ENCODE measurements at places on chromosomes 2 and 18.

- DNase-seq, result no peak
Observed at GRCh38 chr2:9250091-9250490, 43.5 kb downstream of the ASAP2 start.

DNA sequence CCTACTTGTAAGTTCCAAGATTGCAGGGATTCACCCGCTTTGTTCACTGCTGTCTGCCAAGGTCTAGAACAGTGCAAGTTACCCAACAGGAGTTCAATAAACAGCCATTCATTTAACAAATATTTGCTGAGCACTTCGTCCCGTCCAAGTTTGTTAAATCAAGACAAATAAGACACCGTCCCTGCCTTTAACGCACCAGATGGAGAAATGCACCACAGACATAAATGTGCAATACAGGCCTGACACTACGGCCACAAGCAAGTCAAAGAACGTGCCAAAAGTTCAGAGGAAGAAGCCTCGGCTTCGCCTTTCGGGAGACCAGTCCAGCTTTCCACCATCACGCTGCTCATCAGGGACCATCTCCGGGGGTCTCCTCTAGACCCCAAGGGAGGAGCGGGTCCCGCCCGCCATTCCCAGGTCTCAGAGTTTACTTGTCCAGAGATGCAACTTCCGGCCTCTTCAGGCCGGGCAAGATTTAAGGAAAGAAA, 429 bp downstream of the C2orf76 start:
- no peak for DNase-seq

GRCh38 chr18:44883671-44884070, 203.0 kb downstream of the SETBP1 start:
- no peak for DNase-seq

GRCh38 chr2:191933307-191934105, 86.6 kb upstream of the CAVIN2 start:
- no peak for DNase-seq

- DNase-seq, result no peak
Observed at GRCh38 chr2:203476881-203477280, 58.2 kb downstream of the RAPH1 start.

DNA sequence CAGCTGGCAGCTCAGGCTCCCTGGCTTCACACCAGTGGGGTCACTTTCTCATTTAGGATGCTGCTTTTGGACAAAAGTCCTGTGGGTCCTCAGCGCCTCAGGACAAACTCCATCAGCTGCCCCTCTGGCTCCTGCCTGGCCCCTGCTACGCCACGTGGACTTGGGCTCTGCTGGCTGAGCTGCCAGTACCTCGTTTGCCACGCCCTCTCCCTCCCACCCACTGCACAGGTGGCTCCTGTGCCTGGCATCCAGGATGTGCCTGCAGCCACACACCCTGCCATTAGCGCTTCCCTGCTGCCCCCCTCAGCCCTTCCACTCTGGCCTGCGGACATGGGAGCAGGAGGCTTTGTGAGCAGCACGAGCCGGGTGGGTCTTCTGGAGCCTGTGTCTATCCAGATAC, 118.9 kb downstream of the ZNF236 start:
- no peak for DNase-seq

- DNase-seq, result no peak
Observed at GRCh38 chr2:109382951-109383350, 230.8 kb downstream of the SEPTIN10 start.

- DNase-seq, result no peak
Observed at GRCh38 chr18:55483266-55483871, 104.6 kb downstream of the TCF4 start.

DNA sequence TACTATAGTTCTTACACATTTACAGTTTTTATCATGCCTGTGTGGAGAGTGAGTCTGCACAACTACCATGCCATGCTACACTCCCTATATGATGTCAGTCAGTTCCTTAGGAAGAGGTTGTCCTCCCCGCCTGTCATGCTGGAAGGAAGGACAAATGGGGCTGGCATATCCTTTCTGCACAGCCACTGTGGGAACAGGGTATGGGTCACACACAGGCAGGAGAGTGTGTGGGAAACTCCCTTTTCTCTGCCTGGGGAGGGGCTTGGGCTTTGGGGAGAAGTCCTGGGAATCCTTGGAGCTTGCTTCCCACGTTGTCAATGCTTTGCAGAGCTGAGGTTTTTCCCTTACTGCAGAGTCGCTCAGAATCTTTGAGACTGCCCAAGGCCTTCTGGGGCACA, 232.1 kb downstream of the PRKCE start:
- no peak for DNase-seq

DNA sequence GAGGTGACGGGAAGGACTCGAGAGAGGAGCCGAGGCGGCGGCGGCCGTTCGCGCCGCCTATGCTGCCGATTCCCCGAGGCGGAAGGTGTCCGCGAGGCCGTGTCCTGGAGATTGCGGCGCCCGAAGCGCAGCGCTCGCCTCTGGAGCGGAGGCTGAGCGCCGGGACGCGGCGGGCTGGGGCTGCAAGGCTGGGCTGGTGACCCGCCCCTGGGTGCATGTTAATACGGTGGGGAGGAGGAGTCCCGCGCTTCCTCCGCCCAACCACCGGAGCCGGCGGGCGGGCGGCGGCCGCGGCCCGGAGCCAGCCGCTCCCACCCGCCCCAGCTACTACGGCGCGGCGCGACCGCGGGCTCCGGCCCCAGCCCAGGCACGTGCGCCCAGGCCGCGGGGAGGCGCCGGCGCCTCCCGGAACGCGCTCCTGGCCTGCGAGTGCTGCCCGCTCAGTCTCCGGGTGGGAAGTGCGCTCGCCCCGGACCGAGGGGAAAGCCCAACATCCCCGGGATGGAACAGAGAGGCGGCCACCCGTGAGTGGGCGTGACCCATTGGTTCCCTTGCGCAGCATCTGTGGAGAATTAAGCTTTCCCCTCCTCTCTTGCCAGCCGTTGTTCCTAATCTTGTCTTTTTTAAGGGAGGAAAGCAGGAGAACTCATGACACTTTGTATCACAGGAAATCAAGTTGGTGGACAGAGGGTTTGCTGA, at the start of gene DLGAP1:
Gene DLGAP1, minus strand, starts transcription at position 195 of the 699 bp plus-strand sequence.
- DNase-seq, result no peak

DNA sequence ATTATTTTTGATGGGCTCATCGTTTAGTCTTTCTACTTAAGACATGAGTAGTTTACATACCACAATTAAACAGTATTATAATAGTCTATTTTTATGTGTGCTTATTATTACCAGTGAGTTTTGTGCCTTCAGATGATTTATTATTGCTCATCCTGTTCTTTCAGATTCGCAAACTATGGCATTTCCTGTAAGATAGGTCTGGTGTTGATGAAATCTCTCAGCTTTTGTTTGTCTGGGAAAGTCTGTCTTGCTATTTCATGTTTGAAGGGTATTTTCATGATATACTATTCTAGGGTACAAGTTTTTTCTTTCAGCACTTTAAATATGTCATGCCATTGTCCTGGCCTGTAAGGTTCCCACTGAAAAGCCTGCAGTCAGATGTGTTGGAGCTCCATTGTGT, 101.3 kb downstream of the DNAH7 start:
- DNase-seq, result no peak

- no peak for DNase-seq
Observed at GRCh38 chr18:50654658-50655550, 95.0 kb downstream of the MAPK4 start.

GRCh38 chr18:47323158-47323557, 71.7 kb upstream of the SKOR2 start:
- DNase-seq, result no peak

DNA sequence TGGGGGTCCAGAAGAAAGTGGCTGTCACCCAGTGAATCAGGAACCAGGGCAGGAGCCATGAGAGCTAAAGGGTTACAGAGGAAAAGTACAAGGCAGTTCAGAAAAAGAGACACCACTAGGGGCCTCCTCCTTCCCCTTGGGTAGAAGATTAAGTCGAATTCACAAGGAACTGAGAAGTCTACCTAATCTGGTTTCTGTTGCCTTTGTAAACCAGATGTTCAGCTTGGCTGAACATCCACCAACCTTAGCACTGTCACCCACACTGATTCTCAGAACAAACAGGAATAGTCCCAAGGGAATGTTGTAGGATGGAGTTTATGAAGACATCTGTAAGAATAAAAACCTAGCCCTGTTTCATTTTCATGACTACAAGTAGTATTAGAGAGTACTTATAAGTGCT, 90.4 kb upstream of the NOSTRIN start:
- no peak for DNase-seq

DNA sequence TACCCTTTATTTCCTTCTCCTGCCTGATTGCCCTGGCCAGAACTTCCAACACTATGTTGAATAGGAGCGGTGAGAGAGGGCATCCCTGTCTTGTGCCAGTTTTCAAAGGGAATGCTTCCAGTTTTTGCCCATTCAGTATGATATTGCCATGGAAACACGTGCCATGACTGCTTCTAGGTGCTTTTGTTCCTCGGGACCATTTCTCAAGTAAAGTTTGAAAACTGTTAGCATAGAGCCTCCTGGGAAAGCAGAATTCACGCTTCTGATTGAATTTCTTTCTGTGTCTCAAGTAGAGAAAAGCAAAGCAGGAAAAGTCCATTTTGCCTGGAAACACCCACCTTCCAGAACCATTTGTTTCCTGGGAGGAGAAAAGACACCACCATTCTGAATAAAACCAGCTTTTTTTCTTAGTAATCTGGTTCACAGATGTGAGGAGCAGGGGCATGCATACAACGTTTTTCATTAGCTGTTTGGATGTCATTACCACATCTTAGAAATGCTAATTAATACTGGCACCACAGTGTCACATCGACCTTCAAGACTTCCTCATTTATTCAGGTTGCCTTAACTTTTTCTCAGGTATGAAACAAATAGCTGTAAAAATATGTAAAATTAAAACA, 39.0 kb upstream of the ZBTB14 start:
- no peak for DNase-seq

- no peak for DNase-seq
Observed at GRCh38 chr2:231970461-231970860, 8.9 kb downstream of the DIS3L2 start.

DNA sequence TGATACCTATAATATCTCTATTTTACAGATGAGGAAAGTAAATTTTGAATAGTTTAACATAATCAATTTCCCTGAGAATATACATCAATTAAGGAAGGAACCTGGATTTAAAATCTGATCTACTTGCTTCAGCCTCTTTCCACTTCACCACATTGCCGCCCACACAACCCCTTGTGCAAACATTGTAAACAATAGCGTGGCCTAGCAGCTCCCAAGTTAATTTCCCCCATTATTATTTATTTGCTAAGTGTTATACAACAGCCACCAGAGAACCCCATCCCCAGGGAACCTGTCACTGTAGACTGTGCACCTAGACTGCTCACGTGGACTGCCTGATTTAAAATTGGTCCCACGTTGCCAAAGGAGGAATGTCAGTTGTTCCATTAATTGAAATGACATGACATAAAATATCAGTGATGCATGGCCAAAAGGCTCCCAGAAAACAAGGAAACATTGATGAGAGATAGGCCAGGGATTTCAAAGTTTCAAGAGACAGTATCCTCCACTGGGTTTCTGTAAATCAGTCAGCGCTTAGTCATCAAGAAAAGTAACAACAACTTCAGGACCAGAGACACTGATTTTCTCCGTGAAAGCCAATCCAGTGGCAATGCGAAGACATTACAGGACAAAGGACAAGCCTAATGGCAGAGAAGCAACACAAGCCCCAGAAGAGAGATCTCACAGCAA, 41.3 kb downstream of the SCG2 start:
- DNase-seq, result no peak

- no peak for DNase-seq
Observed at GRCh38 chr2:201900362-201900761, 94.0 kb downstream of the CDK15 start.

All from stimulated activated CD8-positive, alpha-beta memory T cell treated with anti-CD3 and anti-CD28 coated beads, Interleukin-4, amount 100 ng/mL, for 24 hours (primary cell).